ENCODE measurements at places on chromosomes 12 and 14. TPM values are rescaled to one million over a fixed set of nuclear protein-coding genes. Genes with fewer than 3 reads are reported as not detected.

DNA sequence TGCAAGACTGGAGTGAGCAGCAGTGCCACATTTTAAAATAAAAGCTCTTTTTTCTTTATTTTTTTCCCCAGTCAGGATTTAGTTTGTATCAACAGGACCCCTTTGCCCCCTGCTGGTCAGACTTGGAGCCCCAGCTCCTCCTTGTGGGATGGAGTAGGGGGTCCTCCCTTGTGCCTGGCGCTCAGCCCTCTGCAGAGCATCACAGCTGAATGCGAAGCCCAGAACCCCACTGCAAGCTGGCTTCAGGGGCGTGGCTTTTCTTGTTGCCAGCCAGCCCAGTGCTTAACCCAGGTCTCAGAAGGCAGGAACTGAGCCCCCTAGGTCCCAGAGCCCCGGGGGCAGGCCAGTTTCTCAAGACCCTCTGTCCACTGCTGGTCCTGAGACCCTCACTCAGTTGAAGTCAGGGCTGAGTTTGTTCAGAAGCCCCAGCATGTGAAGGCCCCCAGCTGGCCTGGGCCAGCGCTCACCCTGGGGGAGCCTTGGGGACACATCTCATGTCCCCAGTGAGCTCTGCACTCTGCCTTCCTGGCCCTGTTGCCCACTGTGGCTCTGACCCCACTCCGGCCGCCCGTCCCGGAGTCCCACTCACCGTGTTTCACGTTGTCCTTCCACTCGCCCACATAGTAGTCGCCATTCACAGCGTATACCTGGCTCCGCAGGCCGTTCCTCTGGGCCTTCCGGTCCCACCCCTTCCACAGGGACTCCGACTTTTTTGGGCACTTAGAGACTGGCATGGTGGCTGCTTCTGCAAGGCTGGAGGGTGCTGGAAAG lies 519 bp downstream of the MORN3 start:
- DNase-seq = peak; percentile 32
- peaks cover 69% of the 10 kb centered on the region for H3K4me1 ChIP-seq
- H3K4me3 ChIP-seq = no peak overlapping the region
- no peak overlapping the region for H3K27ac ChIP-seq
- no peaks in the 10 kb centered on the region for H3K36me3 ChIP-seq

DNA sequence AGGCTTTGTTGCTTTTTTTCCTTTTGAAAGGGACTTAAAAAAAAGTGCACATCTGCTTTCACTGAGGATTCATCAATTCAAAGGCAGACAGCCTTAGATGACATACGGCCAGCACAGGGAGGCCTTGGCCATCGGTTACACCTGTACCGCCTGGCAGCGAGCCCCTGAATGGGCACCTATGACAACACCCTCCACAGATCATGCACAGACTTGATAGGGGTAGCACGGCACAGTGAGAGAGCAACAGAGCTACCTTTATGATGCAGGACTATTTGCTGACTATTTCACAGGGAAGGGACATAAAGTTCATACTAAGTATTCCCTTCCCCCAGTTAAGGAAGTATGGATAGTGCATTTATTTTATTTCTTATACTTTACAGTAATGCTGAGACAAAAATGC lies 137.9 kb upstream of the ARID2 start:
- H3K36me3 ChIP-seq = no peaks in the 10 kb centered on the region
- DNase-seq = no peak
- no peaks in the 10 kb centered on the region for H3K27me3 ChIP-seq
- no peak overlapping the region for H3K4me3 ChIP-seq
- H3K27ac ChIP-seq = no peak overlapping the region

KRT74 gene
- not detected for total RNA-seq

DNA sequence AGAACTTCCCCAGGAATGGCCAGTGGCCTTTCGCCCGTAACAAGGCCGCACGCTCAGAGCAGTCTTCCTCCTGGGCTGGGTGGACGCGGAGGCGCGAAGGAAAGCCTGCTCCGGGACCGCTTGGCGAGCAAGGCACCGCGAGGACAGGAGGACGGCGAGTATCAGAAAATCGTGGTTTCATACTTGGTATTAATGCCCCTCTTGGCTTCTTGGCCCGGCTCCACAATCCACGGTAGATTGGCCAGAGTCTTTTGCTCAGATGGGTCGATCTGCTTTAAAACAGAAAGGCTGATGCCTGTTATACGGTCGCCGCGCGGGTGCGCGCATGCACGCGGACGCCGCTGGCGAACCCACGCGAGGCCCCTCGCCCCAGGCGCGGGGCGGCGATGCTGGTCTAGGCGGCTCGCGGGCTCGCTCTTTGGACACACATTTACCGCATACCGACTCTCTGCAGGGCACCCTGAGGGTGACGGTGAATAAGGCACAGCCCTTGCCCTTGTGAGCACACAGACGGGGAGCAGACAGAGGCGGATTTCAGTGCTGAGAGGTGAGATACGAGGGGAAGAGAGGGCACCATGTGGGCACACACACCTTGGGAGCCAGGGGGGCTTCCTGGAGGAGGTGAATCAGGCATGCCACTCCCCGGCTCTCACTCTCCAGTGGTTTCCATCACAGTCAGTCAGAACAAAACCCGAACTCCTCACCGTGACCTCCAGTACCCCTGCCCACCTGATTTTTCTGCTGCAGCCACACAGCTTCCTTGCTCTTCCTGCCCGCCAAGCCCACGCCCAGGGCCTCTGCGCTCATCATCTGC lies 100.7 kb downstream of the APAF1 start:
- H3K27ac ChIP-seq = no peak overlapping the region
- H3K36me3 ChIP-seq = no peaks in the 10 kb centered on the region
- H3K27me3 ChIP-seq = peaks cover 6% of the 10 kb centered on the region
- H3K4me1 ChIP-seq = peaks cover 4% of the 10 kb centered on the region

- DNase-seq = no peak
- no peaks in the 10 kb centered on the region for H3K36me3 ChIP-seq
- no peak overlapping the region for H3K4me3 ChIP-seq
Observed at GRCh38 chr12:53048033-53048779, 1.7 kb upstream of the TNS2 start.

DNA sequence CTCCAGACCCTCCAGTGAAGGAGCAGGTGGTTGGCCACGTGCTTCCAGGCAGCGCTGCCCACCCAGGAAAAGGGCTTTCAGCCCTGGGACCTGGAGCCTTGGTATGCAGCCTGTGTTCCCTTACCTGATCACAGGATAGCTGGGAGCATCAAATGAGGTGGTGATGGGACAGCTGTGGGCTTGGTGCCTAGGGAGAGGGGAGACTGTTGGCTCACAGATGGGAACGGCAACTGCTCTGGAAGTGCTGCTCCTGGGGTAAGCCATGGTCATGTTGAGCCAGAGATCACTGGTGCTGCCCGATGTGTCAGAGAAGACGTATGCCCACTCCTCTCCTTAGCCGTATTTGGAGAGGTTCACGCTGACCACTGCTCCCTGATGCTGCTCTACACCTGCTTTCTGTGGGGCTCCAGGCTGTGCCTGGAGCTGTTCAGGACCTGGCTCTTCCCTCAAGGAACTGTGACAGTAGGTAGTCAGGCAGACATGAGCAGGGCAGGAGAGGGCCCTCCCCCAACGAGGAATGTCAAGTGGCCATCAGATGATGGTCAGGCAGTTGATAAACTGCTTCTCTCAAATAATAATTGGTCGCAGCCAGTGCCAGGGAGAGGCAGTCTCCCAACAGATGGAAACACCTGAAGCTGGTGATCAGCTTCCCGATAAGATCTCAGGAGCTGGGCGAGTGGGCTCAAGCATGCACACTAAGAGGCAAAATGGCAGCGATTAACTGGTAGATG lies 2.8 kb upstream of the CYP46A1 start:
- no peak overlapping the region for H3K4me3 ChIP-seq
- H3K4me1 ChIP-seq = peaks cover 24% of the 10 kb centered on the region
- no peaks in the 10 kb centered on the region for H3K27me3 ChIP-seq
- DNase-seq = no peak
- no peaks in the 10 kb centered on the region for H3K36me3 ChIP-seq

DNA sequence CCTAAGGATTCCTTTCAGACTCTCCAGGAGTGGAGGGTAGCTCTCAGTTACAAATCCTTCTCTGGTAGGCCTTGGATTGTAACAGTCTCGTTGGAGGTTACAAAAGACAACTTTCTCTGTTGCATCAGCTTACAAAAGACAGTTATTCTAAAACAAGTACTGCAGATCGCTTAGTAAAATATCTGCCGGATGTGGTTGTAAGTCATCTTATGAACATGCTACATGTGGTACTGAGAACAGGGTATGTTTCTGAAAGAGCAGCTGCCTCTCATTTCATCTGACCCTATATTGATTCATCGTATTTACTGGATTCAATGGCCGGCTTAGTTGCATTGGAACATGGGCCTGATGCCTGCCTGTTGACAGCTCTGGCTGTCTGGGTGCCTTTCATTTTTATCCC lies 157.4 kb downstream of the PTCSC3 start:
- no peaks in the 10 kb centered on the region for H3K27me3 ChIP-seq
- no peaks in the 10 kb centered on the region for H3K36me3 ChIP-seq
- DNase-seq = no peak
- H3K27ac ChIP-seq = no peak overlapping the region
- no peaks in the 10 kb centered on the region for H3K4me1 ChIP-seq

GRCh38 chr12:82361461-82361915 lies 3.2 kb downstream of the METTL25 start:
- H3K4me3 ChIP-seq = no peak overlapping the region
- H3K27me3 ChIP-seq = no peaks in the 10 kb centered on the region
- DNase-seq = no peak
- H3K36me3 ChIP-seq = peaks cover 1% of the 10 kb centered on the region
- H3K27ac ChIP-seq = no peak overlapping the region
- peaks cover 30% of the 10 kb centered on the region for H3K4me1 ChIP-seq

DNA sequence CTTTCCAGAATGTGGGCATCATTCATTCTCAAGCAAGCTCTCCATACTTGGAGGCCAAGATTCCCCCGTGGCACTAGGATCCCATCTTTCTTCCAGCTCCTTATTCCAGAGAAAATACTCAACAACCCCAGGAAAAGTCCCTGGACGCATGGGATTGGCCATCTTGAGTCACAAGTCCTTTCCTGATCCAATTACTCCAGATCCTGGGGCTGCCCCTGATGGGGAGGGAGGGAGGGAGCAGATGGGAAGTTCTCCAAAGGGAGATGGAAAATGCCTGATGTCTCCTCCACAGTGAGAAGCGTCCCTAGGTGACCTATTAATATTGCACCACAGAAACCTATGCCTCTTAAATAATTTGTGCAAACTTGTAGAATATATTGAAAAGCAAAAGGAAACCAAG lies 12.4 kb upstream of the KCNK13 start:
- H3K27ac ChIP-seq = no peak overlapping the region
- H3K4me1 ChIP-seq = no peaks in the 10 kb centered on the region
- no peaks in the 10 kb centered on the region for H3K36me3 ChIP-seq
- no peak overlapping the region for H3K4me3 ChIP-seq
- no peak for DNase-seq

TRHDE gene
- not detected for total RNA-seq

DNA sequence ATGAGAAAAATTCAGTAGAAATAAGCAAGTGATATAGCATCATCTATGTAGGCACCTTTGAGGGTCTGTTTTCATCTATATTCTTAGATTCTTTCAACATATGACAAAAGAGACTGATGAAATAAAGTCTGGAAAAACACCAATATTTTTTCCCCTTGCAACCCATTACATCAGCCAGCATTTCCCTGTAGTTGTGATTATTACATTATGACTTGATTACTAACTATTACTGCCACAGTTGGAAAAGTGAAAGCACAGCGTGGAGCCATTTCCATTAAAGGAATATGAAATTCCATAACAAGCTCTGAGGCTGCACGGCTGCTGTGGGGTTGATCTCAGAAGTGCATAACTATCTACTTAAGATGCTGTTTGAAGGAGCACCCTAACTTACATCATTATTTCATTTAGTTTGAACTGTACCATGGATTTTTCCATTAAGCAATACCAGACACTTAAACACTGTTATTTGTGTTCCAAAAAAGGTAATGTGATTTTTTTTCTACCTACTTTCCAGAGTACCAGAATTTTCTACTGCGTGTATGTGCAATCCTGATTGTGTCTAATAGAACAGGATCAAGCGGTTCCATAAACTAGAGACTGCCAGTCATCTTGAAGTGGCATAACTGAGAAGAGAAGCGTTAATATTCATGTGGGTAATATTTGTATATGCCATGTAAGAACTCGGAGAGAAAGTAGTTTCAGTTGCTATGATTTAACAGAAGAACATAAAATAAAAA lies 405.5 kb downstream of the MDGA2 start:
- no peak overlapping the region for H3K4me3 ChIP-seq
- DNase-seq = no peak
- no peaks in the 10 kb centered on the region for H3K36me3 ChIP-seq
- H3K27ac ChIP-seq = no peak overlapping the region
- no peaks in the 10 kb centered on the region for H3K4me1 ChIP-seq

- H3K4me3 ChIP-seq = no peak overlapping the region
- H3K36me3 ChIP-seq = no peaks in the 10 kb centered on the region
- peaks cover 4% of the 10 kb centered on the region for H3K4me1 ChIP-seq
- no peak overlapping the region for H3K27ac ChIP-seq
Observed at GRCh38 chr12:96117460-96117859, 76.7 kb upstream of the ELK3 start.

SLC25A47 gene
- not detected for total RNA-seq

DNA sequence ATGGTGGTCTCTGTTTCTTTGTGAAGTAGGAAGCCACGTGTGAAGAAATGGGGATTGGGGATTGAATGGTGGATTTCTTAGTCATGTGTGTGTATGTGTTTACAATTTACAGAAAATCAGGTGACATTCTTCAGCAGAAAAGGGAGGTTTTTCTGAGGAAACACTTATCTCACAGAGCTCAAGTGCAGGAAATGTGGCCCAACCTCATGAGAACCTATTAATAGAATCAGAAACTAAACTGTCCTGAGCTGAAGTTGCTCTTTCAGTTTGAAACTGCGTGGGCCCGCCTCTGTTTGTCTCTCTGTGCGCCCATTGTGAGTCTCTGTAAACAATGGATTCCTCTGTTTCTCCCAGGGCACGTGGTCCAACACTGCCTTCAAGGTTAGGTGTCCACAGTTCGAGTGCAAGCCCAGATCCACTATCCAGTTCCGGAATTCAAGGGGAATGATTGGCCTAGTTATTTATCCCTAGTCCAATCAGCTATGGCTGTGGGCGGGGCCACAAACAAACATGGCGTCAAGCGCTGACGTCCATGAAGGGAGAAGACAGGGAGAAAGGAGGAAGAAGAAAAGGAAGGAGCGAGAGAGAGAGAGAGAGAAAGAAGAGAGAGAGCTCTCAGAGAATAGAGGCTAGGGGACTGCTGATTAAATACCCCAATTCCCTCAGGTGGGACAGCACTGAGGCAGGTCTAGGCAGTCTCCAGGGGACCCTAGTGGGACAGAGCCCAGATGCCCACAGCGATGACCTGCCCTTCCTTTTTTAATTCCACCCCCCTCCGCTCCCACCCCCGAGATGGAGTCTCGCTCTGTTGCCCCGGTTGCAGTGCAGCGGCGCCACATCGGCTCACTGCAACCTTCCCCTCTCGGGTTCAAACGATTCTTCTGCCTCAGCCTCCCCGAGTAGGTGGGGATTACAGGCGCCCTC lies 31.4 kb upstream of the C12orf76 start:
- DNase-seq = peak; percentile 75
- H3K4me3 ChIP-seq = peak overlapping the region; percentile 31
- H3K36me3 ChIP-seq = no peaks in the 10 kb centered on the region
- peaks cover 20% of the 10 kb centered on the region for H3K4me1 ChIP-seq
- H3K27ac ChIP-seq = peak overlapping the region; percentile 60

EDDM3A gene
- not detected for total RNA-seq

GRCh38 chr12:66647034-66647691 lies 31.7 kb downstream of the GRIP1 start:
- no peaks in the 10 kb centered on the region for H3K36me3 ChIP-seq
- H3K4me3 ChIP-seq = no peak overlapping the region
- H3K4me1 ChIP-seq = no peaks in the 10 kb centered on the region
- no peaks in the 10 kb centered on the region for H3K27me3 ChIP-seq
- no peak overlapping the region for H3K27ac ChIP-seq
